LHCN-M2 (cell line): ENCODE measurements at places on chromosomes 7 and 10. TPM values are rescaled to one million over a fixed set of nuclear protein-coding genes. Genes with fewer than 3 reads are reported as not detected.
A peak's percentile ranks its signal among the peaks of the same experiment; 100 is the strongest.

DNA sequence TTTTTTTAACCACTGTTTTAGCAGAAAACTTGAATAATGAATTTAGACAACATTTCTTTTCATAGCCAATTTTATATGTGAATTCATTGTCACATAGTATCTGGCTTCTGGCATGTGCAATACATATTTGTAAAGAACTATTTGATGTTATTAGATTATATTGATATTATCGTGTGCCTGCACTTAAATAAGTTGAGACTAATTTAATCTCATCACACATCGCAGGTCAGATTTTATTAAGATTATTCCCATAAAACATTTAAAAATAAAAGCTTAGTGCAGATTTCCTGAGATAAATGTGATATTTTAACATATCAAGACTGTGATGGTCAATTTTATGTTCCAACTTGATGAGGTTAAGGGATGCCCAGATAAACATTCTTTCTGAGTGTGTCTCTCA is 1565.3 kb upstream of the LRRTM3 start:
- no peak for DNase-seq

DNA sequence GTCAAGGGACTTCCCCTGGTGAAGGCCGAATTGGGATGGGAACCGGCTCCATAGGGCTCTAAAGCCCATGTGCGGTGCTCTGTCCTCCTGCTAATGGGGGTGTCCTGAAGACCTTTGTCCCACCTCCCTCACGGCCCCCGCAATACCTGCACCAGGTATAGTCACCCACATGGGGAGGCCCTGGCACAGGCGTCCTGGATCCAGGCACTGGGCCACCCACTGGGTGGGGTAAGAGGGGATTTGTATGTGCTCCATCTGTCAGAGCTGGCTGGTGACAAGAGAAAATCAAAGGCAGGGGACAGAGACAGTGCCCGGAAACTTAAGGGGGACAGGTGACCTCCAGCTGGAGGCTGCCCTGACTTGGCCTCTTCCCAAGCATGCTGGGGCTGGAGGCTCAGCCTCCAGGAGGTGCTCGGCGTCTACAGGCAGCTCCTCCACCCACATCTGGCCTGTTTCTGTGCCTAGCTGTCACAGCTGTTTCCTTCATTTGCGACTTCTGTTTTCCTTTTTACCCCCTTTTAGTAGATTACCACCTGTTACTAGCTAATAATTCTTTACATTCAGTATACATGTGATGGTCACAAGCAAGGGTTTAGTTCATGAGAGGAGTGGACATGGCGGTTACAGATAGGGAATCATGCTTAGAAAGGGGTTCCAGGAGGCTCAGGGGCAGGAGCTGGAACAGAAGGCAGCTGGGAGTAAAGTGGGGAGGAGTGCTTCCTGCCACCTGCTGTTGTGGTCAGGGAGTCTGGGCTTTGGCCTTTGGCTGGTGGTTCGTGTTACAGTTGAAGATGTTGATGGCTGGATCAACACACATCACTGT is 2.3 kb upstream of the CUZD1 start:
- peak; percentile 98 for DNase-seq

DNA sequence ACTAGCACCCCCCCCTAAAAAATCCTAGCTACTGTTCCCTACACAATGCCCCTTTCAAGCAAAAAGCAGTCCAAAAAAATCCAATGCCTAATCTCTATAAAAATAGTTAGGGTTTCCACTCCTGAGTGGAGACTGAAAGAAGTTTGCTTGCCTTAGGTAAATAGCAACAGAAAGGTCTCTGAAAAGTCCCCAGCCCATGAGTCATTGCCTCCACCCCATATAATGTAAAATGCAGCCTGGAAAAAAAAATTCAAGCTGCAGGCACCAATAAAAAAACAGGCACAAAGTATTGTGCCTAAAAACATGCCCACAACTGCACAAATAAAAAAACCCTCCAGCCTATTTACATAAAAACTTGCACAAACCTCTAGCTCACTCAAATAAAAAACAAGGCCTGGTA is 47.5 kb downstream of the ZNF680 start:
- DNase-seq = peak; percentile 53

DNA sequence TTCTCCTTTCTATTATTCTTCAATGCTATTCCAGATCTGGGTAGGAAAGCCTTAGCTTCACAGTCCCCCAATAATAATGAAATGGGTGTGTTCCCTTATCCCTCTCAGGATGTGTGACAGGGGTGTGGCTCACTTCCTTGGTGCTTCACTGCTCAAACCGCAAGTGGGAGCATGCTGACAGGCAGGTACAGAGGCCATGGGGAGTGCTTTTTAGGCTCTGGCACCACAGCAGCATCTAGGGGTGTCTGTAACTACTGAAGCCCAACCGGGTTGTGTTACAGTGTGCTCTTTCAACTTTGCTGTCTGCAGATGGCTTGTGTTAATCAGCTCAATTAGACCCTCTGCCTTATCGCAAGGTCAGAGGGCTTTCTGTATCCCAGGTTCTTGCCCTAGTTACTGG is 79.4 kb upstream of the CYP2C9 start:
- no peak for DNase-seq

- DNase-seq = peak; percentile 53
These were observed at the start of gene GIMAP2 for GRCh38 chr7:150685219-150686029. Gene GIMAP2 (plus strand): TSS chr7:150685706. CDS start chr7:150687060, 1,354 bp downstream.

DNA sequence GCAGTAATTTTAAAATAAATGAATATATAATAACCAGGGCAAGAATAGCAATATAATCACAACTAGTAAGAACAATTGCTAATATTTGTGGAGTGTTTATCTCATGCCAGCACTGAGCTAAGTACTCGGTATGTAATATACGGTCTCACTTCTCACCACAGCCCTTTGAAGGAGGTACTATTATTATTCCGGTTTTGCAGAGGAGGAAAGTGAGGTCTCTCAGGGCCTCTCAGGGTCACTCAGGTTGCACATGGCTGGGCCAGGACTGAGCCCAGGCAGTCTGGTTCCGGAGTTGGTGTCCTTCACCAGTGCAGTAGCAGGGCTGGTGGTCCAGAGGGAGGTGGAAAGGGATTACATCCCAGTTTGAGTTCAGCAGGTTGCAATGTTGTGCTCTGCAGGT is 80.9 kb downstream of the CHN2 start:
- no peak for DNase-seq

- peak; percentile 62 for DNase-seq
These were observed 142.5 kb upstream of the TNS3 start for GRCh38 chr7:47724335-47724982.

DNA sequence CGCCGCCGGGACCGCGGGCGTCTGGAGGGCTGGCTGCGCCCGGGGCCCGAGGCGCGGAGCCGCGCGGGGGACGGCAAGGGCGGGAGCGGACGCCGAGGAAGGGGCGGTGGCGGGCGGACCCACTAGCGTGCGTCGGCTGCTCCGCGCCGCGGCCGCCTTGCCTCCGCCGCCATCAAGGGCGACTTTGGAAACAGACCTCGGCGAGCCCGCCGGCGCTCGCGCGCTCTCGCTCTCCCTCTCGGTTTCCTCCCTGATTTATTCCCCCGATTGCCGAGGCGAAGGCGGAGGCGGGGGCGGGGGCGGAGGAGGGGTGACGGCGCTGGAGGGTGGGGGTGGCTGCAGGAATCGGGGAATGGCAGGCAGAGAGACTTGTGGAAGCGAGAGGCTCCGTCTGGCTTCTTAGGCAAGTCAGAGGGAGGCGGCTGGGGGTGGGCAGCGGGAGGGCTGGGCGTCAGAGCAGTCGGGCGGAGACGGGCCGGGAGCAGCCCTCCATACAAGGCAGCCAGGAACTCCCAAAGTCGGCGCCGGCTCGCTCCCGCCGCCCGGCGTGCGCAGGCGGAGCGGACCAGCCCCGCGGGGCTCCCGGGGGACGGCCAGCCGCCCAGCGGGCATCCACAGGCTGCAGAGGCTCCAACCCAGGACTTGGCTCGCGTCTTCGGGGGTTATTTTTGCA is at the start of gene CACNA2D1:
Gene CACNA2D1 (minus strand): TSS at position 231 of the 673 bp plus-strand sequence.
- peak; percentile 88 for DNase-seq

DNA sequence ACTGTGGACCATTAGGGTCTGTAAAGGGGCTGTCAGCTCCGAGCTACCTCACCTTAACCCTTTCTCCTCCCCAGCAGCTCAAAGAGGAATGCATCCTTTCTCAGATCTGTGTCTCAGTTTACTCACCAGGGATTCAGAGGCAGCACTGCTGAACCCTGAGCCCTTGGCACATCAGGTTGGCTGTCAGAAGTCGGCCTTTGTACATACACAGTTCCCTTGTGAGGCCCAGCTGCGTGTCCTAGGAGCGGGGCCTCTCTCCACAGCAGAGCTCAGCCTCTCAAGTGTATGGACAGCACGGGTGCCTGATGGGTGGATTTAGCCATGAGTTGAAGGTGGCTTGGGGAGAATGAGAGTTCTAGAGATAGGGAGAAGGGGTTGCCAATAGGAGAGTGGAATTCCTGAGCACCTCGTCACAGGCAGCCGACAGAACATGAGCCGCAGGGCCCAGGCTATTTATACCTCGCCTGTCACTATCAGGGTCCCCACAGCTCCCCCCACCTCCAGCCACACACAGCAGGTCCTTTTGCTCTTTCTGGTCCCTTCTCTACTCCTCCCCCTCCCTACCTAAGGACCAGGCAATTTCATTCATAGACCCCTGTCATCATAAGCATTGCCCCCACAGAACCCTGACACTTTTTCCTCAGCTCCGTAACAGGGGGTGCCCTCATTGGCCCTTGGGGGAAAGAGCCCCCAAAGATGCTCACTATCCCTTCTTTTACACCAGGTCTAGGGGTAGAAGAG is 2.1 kb upstream of the FLNC start:
- DNase-seq = peak; percentile 83

GRCh38 chr7:35624299-35625186 is 70.4 kb downstream of the HERPUD2 start:
- peak; percentile 51 for DNase-seq

Gene CPXM2
- total RNA-seq = not detected in 2 replicates

Gene IRF5
- 0.19 and 0.75 TPM in 2 replicates for total RNA-seq

Gene CALML3
- not detected in 2 replicates for total RNA-seq

Gene LIPN
- not detected in 2 replicates for total RNA-seq
